Ureter (tissue), 1 donor: ENCODE measurements at places on chromosomes 12 and 14. TPM values are rescaled to one million over a fixed set of nuclear protein-coding genes. Genes with fewer than 3 reads are reported as not detected.

DNA sequence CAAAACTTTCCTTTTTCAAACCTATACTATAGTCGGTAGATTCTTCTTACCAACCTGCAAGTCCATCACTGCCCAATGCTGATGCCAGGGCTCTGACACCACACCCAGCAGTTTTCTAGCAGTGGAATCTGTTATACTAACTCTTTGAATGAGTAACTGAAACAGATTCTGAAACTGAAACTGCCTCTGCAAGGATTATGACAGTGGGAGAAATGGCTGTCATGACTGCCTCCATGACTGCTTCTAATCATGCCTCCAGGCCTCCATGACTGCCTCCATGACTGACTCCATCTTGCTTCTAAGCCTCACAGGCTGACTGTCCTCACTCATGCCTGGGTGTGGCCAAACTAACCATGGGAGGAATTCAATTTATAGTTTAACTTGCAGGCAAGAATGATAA lies 29.4 kb upstream of the OXA1L start:
- no peak for DNase-seq

GRCh38 chr14:76330411-76331327 lies 45.3 kb upstream of the ESRRB start:
- DNase-seq, result no peak

Gene SIRT4
- total RNA-seq, result not detected

GRCh38 chr12:96141216-96141912 lies 52.8 kb upstream of the ELK3 start:
- DNase-seq, result no peak

DNA sequence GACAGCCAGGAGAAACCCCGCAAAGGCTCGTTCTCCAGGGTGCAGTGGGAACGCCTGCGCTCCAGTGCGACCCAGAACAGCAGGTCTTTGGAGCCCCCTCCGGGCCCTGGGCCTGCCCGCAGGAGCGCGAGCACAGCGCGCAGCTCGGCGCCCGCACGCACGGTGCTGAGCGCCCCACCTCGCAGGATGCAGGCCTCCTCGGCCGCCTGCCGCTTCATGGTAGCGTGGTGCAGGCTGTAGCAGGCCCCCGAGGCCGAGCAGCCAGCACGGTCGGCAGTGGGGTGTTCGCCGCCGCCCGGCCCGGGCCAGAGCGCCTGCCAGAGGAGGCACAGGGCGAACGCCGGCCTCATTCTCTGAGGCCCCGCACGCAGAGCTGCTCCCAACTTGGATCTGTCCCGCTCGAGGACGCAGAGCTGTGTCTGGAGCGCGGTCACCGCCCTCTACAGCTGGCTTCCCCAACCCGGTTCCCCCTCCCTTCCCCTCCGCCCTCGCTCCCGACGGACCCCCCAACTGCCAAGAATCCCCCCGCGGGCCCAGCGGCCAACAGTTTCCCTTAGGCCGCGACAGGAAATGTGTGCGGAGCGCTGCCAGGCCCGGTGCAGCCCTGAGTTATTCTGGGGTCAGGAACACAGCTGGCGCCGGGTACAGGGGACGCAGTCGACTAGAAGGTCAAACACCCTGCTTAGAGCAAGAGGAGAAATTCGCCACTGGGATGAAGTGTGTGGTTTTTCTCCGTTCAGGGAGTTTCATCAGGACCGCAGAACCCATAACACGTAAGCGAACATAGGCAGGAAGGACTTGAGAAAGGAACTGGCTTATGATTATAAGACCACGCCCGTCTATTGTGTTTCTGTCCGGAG lies at the start of gene CLEC14A:
Gene CLEC14A, minus strand, starts transcription at position 421 of the 860 bp plus-strand sequence. Its CDS starts 71 bp downstream, at position 350.
- peak; percentile 54 for DNase-seq

GRCh38 chr14:81273961-81274575 lies 53.3 kb upstream of the GTF2A1 start:
- DNase-seq, result no peak

DNA sequence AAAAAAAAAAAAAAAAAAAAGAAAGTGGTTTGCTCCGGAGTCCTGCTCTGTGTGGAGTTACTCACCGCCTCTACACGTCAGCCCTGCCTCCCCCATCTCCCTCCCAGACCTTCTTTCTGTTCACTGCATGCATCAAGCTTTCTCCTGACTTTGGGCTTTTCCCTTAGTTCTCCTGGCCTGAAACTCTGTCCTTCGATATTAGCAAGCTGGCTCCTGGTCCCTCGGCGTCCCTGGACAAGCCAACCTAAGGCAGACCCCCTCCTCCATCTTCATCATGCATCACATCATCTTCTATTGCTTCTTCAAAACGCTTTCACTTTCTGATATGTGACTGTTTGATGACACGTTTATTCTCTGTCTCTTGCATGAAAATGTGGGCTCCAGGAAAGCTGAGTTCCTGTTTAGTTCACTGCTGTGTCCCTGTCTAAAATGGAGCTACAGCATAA lies 40.6 kb downstream of the SLC15A4 start:
- no peak for DNase-seq

- DNase-seq, result no peak
Observed at GRCh38 chr12:125688223-125688622, 623.0 kb downstream of the AACS start.

GRCh38 chr14:64294672-64295413 lies 672 bp upstream of the ESR2 start:
- DNase-seq, result peak; percentile 77

Gene RBP5
- total RNA-seq, result 7.5 TPM

- DNase-seq, result no peak
Observed at GRCh38 chr12:98485792-98486340, 29.5 kb upstream of the TMPO start.

Gene KRT82
- not detected for total RNA-seq

GRCh38 chr14:61636779-61637178 lies 58.5 kb upstream of the HIF1A start:
- no peak for DNase-seq

GRCh38 chr12:117279606-117280005 lies 81.8 kb downstream of the NOS1 start:
- DNase-seq, result no peak

DNA sequence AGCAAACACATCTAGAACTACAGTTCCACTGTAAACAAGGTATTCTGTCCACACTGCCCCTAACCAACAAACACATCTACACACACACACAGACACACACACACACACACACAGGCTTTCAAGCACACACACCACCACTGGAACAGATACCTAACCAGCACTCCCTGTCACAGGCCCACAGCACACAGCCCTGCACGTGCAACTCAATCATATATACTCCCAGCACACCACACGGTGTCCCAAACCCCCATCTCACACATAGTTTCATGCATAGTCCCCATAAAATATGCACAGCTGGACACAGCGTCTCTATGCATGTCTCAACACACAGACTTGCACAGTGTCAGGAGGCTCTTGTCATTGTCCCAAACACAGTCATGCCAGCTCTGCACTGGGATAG lies 27.6 kb downstream of the KRT8 start:
- DNase-seq, result no peak

DNA sequence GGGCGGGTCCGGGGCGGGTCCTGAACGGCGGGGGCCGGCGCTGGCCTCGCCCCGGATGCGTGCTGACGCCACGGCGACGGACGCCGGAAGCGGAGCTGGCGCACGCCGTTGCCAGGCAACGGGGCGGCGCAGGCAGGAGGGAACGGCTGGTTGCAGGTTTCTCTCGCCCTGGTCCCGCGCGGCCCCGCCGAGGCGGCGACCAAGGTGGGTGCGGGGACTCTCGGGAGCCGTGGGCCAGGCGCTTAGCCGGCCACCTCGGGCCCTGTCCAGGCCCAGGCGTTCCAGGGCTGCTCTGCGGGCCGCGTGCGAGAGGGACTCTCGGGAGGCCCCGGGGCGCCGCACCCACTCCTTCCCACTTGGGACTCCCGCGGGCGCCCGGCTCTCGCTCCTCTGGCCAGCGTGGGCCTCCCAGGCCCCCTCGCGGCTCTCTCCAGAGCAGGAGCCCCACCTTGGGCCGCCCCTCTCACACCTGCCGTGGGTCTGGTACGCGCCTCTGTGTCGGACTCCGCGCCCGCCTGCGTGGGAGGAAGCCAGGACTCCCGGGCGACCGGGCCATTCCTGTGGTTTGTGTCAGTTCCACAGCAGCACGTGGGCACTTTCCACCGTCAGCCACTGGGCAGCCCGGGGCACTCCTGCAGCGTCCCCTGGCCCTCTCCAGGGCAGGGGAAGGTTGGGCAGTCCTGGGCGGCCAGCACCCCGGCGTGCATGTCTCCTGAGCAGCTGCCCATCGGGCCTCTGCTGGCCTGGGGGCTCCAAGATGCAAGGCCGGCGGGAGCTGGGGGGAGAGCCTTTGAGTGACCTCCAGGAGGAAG lies at the start of gene CLBA1:
Gene CLBA1, plus strand, starts transcription at position 114 of the 812 bp plus-strand sequence. Its CDS starts 644 bp downstream, at position 758.
- peak; percentile 86 for DNase-seq

Gene GLS2
- 4.5 TPM for total RNA-seq

GRCh38 chr12:105018012-105018411 lies 31.9 kb downstream of the NOPCHAP1 start:
- no peak for DNase-seq

Gene GDF3
- total RNA-seq, result not detected

GRCh38 chr12:119385659-119386058 lies 51.1 kb downstream of the CCDC60 start:
- no peak for DNase-seq

DNA sequence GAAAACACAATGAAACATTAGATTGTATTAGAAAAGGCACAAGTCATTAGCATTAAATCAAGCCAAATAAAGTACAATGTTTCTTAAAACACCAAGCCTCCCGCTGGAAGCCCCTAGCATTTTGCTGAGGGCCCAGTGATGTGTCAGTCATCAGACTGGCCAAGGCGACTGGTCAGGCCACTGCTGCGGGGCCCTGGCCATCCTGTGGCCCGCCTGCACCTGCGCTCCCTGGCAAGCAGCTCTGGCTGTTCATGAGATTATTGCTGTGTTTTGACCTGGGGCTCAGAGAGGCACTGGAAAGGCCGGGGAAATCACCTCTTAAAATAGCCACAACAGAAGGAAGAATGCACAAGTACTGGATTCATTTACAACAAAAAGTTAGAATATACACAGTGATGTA lies 24.2 kb upstream of the AMN start:
- DNase-seq, result no peak

DNA sequence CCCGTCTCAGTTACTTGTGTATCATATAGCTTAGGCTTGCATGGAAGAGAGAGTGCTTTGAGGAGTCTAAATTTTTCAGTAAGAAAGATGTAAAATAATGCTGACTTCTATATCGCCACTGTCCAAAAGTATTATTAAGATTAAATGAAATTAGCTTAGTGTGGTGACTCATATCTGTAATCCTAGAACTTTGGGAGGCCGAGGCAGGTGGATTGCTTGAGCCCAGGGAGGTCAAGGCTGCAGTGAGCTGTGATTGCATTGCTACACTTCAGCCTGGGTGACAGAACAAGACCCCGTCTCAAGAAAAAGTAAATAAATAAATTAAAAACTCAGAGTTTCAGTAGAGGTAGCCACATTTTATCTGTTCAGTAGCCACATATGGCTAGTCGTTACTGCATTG lies 23.3 kb downstream of the PAPOLA start:
- DNase-seq, result no peak

- DNase-seq, result no peak
Observed at GRCh38 chr14:96478119-96478518, 24.1 kb upstream of the PAPOLA start.

Gene ABCD2
- total RNA-seq, result 4.6 TPM

GRCh38 chr12:11771356-11771755 lies 121.9 kb downstream of the ETV6 start:
- DNase-seq, result no peak

- no peak for DNase-seq
Observed at GRCh38 chr12:120497524-120498150, 1.7 kb downstream of the DYNLL1 start.

DNA sequence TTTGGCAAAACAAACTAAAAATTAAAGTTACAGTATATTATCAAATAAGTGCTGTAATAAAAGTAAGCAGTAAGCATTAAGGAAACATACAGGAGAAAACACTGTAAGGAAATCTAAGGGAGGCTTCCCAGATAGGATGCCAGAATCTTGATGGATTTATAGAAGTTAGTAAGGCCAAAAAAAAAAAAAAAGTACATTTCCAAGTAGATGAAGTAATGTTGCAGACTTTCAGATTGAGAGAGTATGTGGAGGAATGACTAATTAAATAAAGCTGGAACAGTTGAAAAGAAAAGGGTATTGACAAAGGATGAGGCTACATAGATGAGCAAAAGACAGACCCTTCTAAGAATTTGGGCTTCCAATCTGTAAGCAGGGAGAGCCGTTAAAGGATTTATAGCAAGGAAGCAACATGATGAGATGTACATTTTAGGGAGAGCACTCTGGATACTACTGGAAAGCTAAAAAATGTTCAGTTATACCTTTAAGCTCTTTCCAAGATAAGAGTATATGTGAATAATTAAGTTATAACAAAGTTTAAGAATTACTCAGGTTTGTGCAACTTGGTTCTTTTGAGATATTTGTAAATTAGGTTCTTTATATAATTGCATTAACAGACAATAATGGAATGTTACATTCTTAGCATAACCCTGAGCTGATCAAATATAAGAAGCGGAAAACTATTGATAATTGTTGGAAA lies 87.5 kb upstream of the MON2 start:
- no peak for DNase-seq

Gene MYF5
- total RNA-seq, result not detected

Gene PTPRO
- total RNA-seq, result 3.0 TPM

GRCh38 chr12:109626378-109627115 lies 53.0 kb downstream of the MVK start:
- DNase-seq, result no peak

DNA sequence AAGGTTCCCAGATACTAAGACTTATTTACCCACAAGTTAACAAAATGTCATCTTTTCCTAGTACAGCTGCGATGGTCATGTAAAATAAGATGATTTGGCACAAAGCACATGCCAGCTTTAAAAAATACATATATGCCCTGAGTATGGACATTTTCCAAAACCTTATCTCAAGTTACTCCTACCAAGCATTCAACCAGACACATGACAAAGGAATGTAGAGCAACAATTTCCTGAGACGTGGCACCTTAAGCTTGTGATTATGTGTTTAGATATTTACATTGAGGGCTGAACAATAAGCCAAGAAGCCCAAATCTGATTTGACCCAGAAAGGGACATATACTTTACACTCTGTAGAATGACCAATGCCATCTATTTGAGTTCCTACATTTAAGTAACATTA lies 24.5 kb upstream of the OVCH1 start:
- DNase-seq, result no peak

DNA sequence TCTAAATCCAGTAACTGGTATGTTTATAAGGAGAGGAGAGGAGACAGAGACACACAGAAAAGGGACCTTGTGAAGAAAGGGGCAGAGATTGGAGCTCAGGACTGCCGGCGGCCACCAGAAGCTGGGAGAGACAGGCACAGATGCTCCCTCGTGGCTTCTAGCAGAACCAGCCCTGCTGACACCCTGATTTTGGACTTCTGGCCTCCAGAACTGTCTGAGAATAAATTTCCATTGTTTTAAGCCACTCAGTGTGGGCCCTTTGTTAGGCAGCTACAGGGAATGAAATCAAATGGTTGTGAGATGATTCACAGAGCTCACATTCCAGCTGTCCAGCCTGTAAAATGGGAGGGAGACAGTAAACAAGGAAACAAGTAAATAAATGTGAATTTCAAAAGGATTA lies 47.6 kb downstream of the TMEM132C start:
- DNase-seq, result no peak

GRCh38 chr12:120710031-120710804 lies at the start of gene UNC119B:
UNC119B (plus strand) TSS chr12:120710458; CDS start chr12:120710475, 17 bp downstream.
- peak; percentile 66 for DNase-seq
